AG04450 (cell line): ENCODE measurements at places on chromosomes 3 and 15. TPM values are rescaled to one million over a fixed set of nuclear protein-coding genes. Genes with fewer than 3 reads are reported as not detected.

CAMKV gene
- not detected in 2 replicates for polyA plus RNA-seq

AMIGO3 gene
- polyA plus RNA-seq = 0.11 TPM in 1 of 2 replicates, not detected in the other

NCEH1 gene
- polyA plus RNA-seq = 11.9 and 14.6 TPM in 2 replicates

PLCH1 gene
- polyA plus RNA-seq = 0.04 TPM in 1 of 2 replicates, not detected in the other

TICRR gene
- 1.1 and 1.3 TPM in 2 replicates for polyA plus RNA-seq

ACAN gene
- polyA plus RNA-seq = 0.20 and 0.22 TPM in 2 replicates

PROS1 gene
- 9.3 and 11.5 TPM in 2 replicates for polyA plus RNA-seq

TSC22D2 gene
- 28.4 and 29.3 TPM in 2 replicates for polyA plus RNA-seq

GRCh38 chr15:56619887-56620286, 113.4 kb downstream of the ZNF280D start:
- no peak for DNase-seq

DNA sequence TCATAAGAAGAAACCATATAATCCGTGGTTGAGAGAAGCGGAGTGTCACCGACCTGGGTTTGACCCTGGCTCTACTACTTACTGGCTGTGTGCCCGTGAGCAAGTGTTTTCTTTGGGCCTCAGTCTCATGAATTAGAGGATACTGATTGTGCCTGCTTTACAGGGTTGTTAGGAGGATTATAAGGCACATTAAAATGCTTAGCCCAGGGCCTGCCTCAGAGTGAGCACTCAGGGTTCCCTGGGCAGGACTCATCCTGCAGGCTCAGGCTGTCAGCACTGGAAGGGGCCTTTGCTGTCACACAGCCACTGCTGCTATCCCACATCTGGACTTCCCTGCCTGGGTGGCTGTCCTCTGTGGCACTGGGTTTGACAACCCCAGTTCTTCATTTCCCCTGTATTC, 4.7 kb downstream of the PLA2G4F start:
- DNase-seq = no peak

DNA sequence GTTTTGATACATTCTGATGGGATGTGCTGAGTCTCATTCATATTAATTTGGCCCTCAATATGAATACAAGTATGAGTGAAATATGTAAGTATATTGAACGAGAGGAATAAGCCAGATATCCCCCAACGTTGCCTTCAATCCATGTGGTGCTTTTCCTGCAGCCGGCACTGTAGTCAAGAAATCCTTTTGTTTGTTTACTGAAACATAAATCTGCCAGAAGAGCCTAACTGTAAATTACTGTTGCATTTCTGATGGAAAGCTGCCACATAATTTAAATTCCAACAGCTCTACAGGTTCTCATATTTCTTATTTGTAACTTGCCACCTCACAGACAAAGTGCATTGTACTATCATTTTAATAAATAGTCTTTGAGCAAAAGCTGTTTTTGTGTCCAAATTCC, 314.0 kb downstream of the KBTBD8 start:
- no peak for DNase-seq

- DNase-seq = no peak
These were observed 107.3 kb downstream of the RFTN1 start for GRCh38 chr3:16406166-16406565.

DNA sequence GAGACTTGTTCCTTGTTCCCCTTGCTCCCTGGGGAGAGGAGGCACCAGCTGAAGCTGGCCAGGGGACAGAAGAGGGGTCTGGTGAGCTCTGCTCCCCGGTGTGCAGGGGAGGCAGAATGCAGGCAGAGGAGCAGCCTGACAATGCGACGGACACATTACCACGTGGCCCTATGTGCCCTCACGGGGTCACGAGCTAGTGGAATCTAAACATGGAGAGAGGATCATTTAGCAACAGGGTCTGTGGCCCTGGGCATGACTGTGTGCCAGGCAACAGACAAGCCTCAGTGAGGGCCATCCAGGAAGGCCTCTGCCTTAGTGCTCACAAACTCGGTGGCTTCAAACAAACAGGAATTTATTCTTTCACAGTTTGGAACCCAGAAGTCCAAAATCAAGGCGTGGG, 8.5 kb upstream of the MUC4 start:
- no peak for DNase-seq

DNA sequence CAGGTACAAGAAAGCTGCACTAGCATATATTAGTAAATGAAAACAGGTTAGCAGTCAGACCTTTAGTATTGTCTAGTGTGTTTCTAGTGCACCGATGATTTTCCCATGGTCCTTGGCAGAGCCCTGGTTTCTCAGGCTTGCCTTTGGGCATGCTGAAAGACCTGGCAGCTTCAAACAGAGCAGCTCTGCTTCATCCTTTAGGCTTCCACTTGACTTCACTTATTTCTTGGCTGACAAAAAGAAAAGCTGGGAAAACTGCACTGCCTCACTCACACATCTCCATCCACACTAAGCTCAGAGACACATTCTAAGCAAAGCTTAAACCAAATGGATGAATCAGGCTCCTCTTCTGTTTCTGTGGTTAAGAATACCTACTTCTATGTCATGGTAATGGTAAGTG, 374.8 kb upstream of the PDZRN3 start:
- DNase-seq = no peak

- no peak for DNase-seq
These were observed 465.1 kb downstream of the MAGI1 start for GRCh38 chr3:65573548-65574116.

- no peak for DNase-seq
These were observed 497 bp upstream of the RPLP1 start for GRCh38 chr15:69451951-69452691.

GRCh38 chr3:65371053-65371452, 667.7 kb downstream of the MAGI1 start:
- DNase-seq = no peak

DNA sequence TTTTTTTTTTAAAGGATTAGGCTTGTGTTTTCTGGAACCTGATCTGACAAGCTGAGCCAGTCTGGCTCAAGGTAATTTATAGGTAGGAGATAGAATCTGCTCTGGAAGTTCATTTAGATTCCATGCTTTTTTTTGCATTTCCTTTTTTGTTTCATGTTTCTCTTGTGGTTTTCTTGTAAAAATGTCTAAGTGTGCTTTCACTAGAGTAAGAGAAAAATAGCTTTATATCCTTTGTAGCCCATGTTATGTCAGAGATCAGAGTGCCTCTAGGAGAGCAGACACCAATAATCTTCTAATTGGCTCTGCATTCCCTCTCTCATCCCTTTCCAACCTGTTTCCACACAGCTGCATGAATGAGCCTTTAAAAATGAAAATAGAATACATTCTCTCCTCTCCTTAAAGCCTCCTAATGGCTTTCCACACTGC, 389.8 kb upstream of the KCNMB2 start:
- DNase-seq = no peak

- no peak for DNase-seq
These were observed 50.1 kb downstream of the CADPS start for GRCh38 chr3:62824965-62825592.

- no peak for DNase-seq
These were observed 180.1 kb downstream of the ATG7 start for GRCh38 chr3:11452312-11452711.

DNA sequence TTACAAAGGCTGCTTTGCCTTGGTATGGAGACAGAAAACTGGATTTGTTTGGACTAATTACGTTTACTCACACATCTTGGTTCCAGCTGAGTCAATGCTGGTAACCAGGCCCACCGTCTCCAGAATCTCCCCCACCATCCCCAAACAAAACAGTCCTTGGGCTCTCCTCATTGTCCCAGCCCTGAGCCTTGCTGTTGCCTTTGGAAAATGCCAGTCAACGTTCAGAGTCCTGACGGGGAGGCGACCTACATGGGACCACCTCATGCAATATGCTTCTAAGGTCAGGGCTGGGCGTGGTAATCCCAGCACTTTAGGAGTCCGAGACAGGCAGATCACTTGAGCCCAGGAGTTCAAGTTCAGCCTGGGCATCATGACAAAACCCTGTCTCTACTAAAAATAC, 85.2 kb upstream of the IQSEC1 start:
- no peak for DNase-seq

- DNase-seq = peak; percentile 56
These were observed 91.2 kb downstream of the SENP2 start for GRCh38 chr3:185677146-185677829.

GRCh38 chr3:127940116-127940515, 25.1 kb downstream of the KBTBD12 start:
- no peak for DNase-seq

DNA sequence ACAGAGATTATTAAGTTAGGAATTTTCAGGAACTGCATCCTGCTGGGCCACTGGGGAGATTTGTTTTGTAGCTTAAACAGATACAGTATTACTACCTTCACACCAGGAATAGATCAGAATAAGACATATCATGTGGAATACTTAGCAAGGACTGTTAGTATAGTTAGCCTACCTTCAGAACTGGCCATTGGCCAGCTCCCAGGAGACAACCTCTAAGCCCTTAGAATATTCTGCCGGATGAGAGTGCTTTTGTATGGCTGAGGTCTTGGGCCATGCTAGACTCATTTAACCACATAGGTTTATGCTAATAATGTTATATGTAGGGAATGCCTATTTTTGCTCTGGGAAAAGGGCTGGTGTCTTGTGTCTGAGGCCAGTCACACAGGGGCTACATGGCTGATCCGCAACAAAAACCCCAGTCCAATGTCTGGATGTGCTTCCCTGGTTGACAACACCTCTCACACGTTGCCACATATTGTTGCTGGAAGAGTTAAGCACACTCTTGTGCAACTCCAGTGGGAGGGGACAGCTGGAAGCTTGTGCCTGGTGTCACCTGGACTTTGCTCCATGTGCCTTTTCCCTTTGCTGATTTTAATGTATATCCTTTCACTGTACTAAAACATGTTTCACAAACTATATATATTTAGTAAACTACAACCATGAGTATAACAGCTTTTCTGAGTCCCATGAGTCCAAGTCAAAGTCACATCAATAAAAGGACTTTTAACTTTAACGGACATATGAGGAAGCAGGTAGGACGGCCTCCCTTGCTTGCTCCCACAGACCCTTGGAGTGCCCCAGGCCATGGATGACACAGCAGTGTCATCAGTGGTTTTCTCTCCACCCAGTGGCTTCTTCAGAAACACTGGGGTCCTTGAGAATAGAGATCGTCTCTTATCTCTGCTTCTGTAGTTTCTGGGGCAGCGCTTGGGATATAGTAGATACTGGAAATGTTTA, 118.0 kb upstream of the C3orf80 start:
- DNase-seq = no peak
